ENCODE measurements at places on chromosomes 16 and 17. TPM values are rescaled to one million over a fixed set of nuclear protein-coding genes. Genes with fewer than 3 reads are reported as not detected.

GRCh38 chr17:4206962-4207361, 56.8 kb downstream of the ANKFY1 start:
- DNase-seq: no peak

DNA sequence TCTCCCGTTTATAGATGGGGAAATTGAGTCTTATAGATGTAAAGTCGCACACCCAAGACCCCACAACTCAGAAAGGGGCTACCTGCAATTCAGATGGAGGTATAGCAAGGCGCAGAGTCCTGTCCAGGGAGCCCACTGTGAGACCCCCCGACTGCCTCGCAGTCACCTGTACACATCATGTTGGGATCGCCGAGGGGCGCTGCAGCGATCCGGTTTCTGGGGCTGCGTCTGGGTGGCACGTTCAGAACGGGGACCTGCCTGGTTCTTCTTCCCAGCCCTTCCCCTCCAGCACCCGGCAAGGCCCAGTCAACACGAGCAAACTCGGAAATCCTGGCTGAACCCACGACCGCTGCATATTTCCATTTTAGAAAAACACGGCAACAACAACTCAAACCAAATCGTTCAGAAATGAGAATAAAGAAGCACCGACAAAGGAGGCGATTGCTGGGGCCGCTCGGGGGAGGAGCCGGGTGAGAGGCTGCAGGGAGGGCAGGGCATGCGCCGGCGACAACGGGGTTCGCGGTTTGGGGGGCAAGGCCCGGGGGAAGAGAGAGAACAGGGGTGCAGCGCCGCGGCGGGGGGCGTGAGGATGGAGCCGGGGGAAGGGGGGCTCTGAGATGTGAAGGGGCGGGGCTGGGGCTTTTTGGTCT, 643 bp downstream of the HSDL1 start:
- peak; percentile 18 for DNase-seq

- no peak for DNase-seq
Measured at GRCh38 chr17:68257934-68258333, 10.1 kb downstream of the AMZ2 start.

Gene CES1
- 0.82 TPM for total RNA-seq

GRCh38 chr17:796609-797008, 14.5 kb downstream of the MRM3 start:
- DNase-seq: no peak

Gene CMTM2
- not detected for total RNA-seq

GRCh38 chr17:66398617-66399016, 96.2 kb downstream of the PRKCA start:
- no peak for DNase-seq

DNA sequence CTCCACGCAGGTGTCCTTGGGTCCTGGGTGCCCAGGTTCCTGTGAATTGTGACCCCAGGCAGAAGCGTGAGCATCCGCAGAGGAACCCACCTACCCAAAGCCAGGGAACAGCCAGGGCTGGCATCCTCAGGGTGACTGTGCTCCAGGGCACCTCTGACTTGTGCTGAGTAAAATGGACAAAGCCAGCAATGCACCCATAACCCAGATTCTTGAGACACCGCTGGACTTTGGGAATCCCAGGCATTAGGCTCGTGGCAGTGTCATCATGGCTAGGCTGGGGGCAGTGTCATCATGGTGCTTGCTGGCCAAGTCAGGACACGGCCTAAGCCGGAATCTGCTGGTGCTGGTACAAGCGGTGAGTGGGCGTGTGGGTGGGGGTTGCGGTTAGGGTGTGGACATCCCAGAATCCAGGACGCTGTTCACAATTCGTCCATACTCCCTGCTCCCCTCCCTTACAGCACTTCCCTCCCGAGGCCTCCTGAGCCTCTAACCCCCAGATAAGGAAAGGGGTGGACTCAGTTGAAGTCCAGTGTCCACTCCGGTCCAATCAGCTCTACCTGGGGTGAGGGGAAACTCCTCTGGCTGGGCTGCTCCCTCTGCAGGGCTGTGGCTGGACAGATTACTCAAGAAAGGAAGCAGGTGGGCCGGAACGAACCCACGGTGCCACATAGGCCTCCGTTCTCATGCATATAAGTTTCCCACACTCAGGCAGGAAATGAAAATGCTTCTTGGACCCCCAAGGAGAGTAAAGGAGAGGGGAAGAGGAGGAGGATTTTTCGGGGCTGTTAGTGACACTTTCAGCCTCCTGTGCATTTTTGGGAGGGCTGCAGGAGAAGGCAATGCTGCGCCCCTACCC, 138.9 kb downstream of the SEC14L1 start:
- no peak for DNase-seq

GRCh38 chr17:29870836-29871465, 59.1 kb downstream of the SSH2 start:
- DNase-seq: no peak

Gene SLC13A2
- total RNA-seq: not detected

DNA sequence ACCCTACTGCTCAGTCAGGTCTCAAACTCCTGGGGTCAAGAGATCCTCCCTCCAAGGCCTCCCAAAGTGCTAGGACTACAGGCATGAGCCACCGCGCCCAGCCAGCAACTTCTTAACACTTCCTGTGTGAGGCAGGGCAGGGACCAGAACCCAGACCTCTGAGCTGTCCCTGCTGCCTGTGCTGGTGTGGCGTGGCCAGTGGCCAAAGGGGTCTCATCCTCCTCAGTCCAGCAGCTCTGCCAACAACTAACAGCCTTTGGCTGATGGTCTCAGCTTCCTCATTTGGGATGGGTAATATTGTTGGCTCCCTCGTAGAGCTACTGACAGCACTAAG, 1.4 kb upstream of the LLGL1 start:
- no peak for DNase-seq

Gene DRC3
- 4.3 TPM for total RNA-seq

DNA sequence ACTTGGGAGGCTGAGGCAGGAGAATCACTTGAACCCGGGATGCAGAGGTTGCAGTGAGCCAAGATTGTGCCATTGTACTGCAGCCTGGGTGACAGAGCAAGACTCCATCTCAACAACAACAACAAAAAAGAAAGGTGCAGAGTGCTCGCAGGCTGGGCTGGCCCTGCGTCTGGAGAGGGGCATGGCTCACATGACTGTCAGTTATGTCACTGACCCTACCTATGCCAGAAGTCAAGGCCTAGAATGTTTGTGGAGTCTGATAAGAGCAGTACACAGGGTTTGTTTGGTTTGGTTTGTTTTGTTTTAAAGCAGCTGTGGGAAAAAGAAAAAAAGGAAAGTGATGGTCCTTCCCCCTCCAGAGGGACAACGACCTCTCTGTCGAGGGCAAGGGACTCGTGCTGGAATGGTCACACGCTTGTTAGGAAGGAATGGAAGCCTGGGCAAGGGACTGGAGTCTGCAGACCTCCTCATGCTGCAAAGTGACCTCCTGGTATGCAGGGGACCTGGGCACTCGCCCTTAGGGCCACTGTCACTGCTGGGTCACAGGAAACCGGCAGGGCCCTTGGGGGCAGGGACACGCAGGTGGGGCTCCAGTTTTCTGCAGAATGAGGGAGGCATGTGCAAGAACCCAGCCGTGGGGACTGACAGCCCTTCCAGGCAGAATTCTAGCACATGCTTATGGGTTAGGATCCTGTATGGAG, 10.1 kb upstream of the OSGIN1 start:
- DNase-seq: no peak

DNA sequence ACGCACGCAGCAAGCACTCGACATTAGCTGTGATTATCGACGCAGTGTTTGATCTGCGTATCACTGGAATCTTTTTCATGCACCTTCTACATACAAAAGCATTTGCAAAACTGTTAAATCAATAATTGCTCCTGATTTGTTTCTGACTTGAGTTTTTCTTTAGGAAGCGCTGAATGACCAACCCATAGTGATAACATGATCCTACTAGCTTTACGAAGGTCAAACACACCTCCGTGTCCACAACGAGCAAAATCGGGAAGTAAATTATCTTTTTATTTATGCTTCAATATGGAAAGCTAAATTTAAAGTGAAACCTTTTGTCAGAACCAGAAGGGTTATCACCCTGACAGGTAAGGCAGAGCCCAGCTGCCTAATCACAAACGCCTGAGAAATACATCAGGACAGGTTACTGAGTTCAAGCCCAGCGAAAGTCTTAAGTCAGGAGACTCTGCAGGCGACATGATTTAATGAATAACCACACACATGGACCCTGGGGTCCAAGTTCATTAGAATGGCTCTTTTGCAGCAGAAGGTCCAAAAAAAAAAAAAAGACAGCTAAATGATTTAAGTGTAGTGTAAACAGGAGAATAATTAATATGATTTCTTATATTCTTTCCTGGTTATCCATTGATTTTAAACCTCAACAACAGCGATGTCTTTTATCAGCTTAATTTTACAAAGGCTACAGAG, 104.2 kb downstream of the ADCY9 start:
- DNase-seq: no peak

Gene SOST
- not detected for total RNA-seq

GRCh38 chr17:302300-302698, 50.3 kb downstream of the RPH3AL start:
- DNase-seq: no peak

All from cerebellum (tissue), 4 donors.